ENCODE measurements at places on chromosomes 2 and 18.

DNA sequence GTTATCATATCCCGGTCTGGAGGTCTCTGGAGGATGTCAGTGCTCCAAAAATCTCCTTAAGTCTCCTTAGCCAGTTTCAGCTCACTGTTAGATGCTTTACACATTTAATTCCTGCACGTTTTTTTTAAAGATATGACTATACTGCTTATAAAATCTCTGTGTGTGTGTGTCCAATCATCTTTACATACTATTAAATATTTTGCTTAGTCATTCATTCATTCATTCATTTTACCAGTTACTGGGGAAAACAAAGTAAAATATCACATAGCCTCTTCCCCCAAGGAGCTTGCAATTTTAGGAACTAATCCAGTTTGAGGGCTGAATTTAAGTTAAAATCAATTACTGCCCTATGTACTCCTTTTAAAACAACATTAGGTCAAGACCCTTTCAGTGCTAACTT, 293.2 kb upstream of the LYPD1 start:
- DNase-seq = no peak

DNA sequence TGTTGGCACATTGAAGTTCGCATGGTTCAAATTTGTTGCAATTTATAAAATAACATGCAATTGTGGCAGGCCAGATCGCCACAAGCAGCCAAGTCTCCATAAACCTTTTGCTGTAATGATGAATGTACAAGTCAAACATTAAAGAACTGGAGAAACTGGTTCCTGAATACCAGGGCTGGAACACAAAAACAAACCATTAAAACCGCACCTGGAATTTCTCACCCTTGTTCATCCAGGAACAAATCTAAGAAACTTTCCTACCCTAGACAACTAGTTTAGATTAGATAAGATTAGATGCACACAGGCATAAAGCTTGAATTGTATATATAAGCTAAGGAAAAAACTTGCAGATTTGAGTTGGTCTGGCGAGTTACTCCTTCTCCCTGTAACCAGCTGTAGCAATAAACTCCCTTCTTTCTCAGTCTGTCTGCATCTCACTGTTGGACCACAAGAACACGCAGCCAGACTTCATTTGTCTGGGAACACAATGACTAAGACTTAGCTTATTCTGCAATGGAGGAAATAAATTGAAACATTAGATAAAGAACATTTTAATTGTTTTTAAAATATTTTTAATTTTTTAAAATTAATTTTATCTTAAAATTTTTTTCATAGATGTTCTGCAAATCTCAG, 1835.5 kb upstream of the LRRTM1 start:
- no peak for DNase-seq

DNA sequence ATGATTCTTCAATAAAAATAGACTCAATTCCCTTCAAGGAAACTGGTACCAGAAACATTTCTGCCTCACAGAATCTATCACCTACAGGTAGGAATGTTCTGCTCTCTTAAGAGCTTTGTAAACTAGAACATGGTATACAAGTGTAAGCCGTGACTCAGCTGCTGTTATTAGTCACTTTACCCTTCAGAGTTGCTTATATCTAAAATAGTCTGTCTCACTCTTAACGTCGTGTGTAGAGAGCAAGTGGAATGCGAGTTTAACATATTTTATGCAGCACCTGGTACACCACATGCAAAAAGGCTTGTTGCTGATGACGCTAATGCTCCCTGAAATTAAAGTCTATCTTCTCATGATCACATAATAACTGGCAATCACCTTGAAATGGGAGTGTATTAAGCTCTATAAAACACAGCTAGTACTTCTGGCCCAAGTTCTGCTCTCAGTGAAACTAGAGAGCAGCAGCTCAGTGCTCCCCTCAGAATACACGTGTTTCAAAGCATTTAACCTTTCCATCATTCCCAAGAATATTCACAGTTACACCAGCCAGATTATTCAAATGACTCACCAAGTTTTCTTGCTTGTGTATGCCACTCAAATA, 420.0 kb downstream of the ZEB2 start:
- DNase-seq = no peak

GRCh38 chr2:21008014-21008789, 35.7 kb downstream of the APOB start:
- DNase-seq = no peak

DNA sequence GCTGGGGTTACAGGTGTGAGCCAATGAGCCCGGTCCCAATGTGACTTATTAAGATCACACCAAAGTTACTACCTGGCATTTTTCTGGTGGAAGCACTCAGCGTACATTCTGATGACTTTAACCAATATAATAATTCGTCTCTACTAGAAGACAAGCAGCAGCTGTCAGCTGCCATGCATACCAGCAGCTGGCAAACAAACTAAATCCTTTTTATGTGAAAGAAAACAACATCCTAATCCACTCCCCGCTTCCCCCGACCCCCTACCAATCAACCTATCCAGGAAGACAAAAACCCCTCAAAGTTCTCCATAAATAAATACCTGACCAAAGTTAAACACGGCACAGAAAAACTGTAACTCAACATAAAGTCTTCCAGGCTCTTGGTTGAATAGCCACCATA, 42.1 kb downstream of the GPR155 start:
- DNase-seq = no peak

- DNase-seq = no peak
Measured at GRCh38 chr18:47331641-47332040, 80.2 kb upstream of the SKOR2 start.

DNA sequence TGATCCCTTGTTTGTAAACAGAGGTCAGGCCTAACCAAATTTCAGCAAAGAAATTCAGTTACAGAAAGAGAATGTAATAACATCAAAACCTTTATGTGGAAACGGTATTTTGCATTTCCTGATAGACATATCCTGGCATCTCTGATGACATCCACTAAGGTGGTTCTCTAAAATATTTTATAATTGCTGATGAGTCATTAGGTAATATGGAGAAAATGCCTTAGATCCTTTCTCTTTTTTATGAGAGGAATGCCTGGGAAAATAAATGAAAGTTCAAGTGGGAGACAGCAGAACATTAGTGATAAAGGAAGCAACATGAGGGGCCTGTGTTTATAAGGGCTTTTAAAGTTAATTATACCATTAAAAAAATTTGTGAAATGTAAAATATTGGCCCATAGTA, 72.6 kb downstream of the PLCL1 start:
- no peak for DNase-seq

DNA sequence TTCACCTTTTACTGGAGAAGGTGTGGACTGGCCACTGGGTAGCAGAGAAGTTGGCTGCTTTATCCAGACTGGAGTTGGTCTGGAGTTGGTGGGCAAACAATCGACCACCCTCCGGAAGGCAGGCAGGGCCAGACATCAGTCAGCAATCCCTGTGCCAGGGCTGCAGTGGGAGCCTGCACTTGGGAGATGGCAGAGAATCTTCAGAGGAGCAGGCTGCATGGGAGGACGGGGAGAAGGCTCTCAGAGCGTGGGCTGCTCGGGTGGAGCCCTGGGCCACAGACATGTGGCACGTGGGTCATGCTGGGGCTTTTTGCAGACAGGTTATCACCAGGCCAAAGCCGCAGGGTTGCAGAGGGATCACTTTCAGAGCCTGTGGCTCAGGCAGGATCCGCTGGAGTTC, 29.6 kb downstream of the SLC9A4 start:
- no peak for DNase-seq

GRCh38 chr2:204003276-204003990, 66.9 kb downstream of the ICOS start:
- no peak for DNase-seq

DNA sequence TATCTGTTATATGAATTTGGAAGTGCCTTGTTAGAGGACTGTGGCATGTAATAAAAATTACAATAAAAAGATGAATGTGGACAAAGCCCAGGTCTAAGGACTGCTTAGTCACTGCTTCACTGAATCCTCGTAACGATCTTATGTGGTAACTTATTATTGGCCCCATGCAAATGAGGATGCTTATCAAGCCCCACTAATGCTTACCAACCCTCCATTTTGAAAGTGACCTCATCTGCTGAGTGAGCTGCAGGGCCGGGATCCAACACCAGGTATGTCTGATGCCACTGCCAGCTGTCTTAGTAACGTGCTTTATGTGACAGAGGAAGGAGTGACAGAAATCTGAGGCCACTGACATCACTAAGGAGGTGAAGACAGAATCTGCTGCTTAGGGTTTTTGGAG, 65.3 kb upstream of the CCDC85A start:
- DNase-seq = no peak

DNA sequence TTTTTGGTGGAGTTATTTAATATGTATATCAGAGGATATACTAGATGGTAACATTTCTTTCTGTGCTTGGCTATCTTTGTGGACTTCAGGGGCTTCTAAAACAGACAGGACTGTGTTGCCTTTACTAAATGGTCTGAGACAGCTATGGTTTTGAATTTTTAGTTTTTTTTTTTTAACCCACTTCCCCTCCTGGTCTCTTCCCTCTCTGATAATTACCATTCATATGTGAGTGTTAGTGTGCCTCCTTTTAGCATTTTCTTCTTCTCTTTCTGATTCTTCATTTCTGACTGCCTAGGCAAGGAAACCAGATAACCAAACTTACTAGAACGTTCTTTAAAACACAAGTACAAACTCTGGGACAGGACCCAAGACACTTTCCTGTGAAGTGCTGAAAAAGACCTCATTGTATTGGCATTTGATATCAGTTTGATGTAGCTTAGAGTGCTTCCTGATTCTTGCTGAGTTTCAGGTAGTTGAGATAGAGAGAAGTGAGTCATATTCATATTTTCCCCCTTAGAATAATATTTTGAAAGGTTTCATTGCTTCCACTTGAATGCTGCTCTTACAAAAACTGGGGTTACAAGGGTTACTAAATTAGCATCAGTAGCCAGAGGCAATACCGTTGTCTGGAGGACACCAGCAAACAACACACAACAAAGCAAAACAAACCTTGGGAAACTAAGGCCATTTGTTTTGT, 52.7 kb downstream of the SMAD4 start:
- no peak for DNase-seq

DNA sequence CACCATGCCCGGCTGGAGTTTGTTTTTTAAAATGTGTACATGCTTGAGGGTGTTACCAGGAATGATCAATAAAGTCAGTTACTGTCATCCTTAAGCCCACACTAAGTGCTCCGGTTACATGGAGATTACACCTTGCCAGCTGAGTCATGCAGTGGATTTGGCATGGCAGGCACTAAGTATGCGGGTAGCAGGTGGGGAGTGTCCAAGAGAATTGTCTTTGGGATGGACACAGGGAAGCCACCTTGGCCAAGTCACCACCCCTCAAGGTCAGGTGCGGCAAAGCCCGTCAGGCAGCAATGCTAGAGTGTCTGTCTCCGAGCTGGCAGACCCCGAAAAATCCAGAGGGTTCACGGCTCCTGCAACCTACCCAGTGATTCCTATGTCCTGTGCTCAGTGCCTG, 54.8 kb downstream of the GBX2 start:
- DNase-seq = no peak

GRCh38 chr2:139778732-139779131, 998.5 kb upstream of the NXPH2 start:
- no peak for DNase-seq

DNA sequence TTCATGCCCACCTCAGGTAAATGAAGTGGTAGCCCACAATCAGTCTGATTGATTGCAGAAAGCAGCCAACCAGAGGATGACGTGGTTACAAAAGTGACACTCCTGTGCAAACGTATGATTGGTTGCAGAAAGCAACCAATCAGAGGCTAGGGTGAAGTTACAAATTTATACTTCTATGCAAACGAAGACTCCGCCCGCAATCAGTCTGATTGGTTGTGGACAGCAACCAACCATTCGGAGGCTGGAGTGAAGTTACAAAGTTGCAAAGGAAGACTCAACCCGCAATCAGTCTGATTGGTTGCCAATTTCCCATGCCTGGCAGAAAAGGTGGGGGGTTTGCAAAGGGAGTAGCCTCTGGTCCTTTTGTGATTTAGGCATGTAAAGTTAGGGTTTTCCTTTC, 4.0 kb upstream of the SLC3A1 start:
- DNase-seq = no peak

DNA sequence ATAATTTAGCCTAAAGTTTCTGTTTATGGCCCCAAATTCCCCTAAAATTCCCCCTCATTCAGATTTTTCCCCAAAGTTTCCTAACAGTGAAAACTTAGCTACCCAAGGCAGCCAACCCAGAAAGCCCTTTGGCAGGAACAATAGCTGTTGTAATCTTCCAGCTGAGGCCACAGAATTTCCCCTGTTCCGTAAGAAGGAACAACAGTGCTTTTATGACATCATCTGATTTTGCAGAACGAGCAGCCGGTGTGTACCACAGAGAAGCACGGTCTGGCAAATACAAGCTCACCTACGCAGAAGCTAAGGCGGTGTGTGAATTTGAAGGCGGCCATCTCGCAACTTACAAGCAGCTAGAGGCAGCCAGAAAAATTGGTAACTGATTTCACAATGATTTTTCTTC, 6.3 kb downstream of the TNFAIP6 start:
- DNase-seq = no peak

DNA sequence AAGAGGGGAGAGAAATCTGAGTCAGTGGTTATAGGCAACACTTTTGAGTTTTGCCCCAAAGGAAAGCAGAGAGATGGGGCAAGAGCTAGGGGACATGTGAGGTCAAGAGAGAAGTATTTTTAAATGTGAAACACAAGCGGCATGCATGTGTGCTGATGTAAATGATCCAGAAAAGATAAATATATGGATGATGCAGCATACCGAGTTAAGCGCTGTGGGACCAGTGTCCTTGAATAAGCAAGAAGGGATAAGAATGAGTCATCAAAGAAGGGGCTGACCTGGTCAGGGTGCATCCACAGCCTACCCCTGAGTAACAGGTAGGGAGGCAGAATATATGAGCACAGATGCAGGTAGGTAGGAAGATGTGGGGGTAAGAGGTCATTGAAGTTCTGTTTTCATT, 180.9 kb downstream of the TRABD2A start:
- no peak for DNase-seq

- no peak for DNase-seq
Measured at GRCh38 chr2:69242651-69243051, 144.4 kb downstream of the GFPT1 start.

GRCh38 chr2:54677476-54678265, 45.8 kb upstream of the EML6 start:
- DNase-seq = no peak

DNA sequence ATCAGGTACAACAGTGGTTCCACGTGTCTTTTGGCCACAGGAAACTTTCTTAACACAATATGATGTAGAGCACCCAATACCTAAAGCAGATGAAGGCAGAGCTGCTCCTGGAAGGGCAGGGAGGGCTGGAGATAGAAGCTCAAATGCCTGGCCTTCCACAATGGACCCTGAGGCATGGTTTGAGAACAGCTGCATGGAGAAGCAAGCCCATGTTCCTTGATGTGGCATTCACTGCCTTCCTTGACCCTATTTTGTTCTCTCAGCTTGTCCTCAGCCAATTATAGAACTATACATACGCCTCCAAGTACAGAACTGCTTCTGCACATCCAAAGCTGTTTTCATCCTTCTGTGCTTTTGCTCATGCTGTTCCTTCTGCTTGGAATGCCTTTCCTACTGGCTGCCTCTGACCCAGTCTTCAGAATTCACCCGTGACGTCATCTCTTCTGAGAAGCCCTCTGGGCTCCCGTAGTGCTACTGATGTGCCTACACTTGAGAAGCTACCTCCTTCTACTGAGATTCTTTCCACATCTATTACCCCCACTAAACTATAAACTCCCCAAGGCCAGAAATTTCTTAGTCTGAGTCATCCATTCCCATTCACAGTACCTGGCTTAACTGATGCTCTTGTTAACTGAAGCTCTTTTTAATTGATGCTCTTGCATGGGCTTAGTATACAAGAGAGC, 69.9 kb downstream of the CHRNA1 start:
- no peak for DNase-seq

- no peak for DNase-seq
Measured at GRCh38 chr2:43537137-43537536, 58.7 kb downstream of the THADA start.

- no peak for DNase-seq
Measured at GRCh38 chr2:200383380-200384110, 77.1 kb downstream of the SPATS2L start.
